Hepatocyte (in vitro differentiated cells): ENCODE measurements at places on chromosomes 4 and X.

DNA sequence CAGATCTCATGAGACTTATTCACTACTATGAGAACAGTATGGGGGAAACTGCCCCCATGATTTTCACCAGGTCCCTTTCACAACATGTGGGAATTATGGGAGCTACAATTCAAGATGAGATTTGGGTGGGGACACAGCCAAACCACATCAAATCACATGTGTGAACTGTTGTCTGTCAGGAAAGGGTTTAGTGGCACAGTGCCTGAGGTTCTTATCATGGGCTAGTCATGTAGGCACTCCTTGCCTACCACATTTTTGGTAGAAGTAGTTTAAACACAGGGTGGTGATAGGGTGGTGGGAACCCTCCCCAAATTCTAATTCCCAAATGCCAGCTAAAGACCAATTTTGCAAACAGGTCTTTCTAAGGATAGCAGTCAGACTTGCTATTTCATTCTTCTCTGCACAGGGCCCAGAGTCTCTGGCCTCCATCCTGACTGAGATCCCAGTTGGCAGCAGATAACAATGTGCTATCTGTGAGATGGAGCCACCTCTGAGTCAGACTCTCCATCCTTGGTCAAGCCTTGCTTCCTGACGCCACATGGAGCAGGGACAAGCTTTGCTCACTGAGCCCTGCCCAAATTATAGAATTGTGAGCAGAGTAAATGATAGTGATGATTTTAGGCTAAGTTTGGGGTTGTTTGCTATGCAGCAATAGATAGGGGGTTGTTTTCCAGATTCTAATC, 33.5 kb upstream of the SETD7 start:
- DNase-seq, result no peak

DNA sequence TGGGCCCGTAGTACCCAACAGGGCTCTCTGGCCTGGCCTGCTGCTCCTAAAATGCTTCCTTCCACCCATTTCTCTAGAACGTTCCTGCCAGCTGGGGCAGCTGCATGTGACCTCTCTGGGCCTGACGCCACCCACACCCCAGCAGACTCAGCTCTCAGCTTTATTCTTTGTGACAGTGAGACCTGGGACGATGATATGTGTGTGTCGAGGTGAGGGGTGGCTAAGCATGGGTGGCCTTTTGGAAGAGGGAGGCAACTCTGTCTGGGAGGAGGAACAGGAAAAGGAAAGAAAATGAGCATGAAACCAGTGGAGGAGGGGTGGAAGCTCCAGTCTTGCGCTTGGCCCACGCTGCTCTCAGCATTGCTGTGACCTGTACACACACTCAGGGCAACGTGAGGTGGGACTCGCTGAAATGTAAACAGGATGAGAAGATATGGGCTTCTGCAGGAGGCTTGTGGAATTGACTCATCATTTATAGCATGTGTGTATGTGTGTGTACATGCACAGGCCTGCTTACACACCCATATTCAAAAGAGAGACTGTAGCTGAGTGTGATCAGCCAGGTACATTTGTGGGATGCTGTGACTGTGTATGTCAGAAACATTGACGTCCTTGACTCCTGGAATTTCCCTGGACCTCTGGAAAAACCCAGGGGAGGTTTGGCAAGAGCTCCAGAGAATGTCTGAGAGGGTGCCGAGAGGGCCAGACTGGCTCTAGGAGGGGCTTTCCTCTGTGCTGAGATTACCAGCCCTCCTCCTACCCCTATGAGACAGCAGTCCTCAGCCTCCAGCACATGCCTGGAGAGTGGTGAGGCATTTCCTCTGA, 137.9 kb downstream of the PJA1 start:
- peak; percentile 60 for DNase-seq

GRCh38 chr4:156685308-156685707, 286.3 kb downstream of the PDGFC start:
- DNase-seq, result no peak

DNA sequence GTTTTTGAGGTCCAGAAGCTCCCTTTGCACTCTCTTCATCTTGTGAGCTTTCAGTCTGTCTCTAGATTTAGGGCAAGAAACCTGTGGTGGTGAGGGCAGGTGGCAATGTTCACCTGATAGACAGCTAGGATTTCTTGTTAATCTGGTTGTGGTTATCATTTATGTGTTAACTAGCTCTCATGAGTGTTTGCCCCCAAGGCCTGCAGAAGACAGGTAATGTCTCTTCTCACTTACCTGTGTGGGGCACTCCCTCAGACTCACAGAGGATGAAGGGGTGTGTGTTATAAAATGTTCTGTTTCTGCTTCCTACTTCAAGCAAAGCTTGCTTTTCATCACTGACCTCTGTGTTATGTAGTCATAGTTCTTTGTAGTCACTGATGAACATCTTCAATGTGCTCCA, 17.8 kb downstream of the EGF start:
- DNase-seq, result no peak

GRCh38 chrX:14694611-14695010, 165.3 kb downstream of the GLRA2 start:
- no peak for DNase-seq

DNA sequence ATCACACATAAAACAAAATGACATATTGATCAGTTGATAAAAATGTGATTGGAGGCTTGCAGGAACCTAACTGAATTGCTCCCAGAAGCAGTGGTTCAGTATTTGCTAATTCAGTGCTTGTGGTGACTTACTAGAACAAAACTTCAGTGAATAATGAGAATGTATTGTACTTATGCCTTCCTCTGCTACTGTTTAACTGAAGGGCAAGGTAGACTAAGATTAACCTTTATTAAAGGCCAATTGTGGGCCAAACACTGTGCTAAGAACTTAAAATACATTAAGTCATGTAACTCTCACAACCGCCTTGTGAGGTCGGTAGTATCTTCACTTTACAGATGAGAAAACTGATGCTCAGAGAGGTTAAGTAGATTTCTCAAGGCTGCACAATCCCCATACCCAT, 14.9 kb downstream of the IGFBP7 start:
- no peak for DNase-seq

GRCh38 chr4:114180481-114180880, 201.0 kb upstream of the ARSJ start:
- DNase-seq, result peak; percentile 79

DNA sequence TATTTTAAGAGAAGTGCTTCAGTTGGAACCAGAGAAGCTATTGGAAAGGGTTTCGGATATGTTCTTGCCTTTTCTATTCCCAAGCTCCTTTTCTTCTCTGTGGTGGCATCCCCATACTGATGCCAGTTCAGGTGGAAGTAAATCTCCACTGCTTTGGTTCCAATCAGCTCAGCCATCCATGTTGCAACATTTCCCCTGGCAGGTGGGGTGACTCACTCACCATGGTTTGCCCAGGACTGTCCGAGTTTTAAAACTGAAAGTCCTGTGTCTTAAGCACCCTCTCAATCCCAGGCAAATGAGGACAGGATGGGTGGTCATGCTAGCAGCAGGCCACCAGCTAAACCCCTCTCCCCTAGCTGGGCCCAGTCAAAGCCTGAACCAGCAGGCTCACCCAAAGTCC, 15.1 kb downstream of the RAI2 start:
- DNase-seq, result no peak

- DNase-seq, result peak; percentile 37
Observed at GRCh38 chr4:184843984-184844554, 18.3 kb upstream of the ACSL1 start.
